ENCODE measurements at places on chromosomes 16 and 17.

DNA sequence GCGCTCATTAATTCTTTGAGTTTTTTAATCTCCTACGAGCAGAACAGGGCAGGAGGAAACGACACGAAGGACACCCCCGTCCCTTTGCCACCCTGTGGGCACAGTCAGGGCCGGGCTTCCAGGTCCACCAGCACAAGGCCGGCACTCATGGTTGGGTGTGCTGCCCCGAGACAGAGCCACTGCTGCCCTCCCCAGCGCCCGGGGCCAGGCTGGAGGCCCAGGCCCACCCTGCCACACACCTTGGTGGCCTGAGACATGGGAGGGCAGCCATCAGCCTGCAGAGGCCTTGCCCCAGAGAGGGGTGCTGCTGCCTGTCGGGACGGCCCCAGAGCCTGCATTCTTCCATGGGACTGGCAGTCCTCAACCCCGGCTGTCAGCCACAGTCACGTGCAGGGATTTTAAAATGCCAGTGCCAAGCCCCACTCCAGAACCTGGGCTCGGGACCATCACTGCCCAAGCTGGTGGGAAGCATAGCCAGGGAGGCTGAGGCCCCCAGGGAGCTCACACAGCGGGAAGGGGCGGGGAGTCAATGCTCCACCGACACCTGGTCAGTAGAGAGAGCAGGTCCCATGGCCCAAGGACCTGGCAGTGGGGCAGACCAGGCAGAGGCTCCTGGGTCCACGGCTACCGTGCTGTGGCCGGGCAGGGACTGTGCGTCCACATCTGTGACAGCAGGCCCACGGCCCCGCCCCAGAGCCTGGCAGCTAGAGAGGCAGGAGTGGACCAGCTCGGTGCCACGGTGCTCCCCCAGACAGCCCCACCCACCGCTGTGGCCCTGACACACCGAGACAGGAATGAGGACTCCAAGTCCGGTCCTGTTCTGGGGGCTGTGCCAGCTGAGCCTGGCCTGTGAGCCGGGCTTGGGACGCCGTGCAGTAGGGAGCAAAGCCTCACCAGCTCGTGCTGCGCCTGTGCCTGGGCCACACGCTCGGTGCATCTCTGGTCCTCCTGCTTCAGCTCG, 27.5 kb downstream of the CEP131 start:
- DNase-seq, result no peak

DNA sequence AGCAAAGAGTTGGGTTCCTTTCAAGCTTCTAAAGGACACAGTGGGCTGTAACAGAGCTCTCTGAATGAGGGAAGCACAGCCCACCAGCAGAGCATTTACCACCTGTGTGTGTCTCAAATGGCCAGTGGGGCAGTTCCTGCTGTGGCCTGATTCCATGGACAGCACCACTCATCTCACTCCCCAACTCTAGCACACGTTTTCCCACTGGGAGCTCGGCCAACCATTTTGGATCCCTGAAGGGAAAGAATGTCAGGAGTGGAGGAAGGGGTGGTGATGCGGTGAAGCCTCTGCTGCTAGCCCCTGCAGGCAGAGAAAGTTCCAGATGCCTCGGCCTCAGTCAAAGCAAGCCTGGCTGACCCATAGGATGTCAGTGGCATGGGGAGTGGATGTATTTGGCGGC, 86.6 kb downstream of the PLXDC1 start:
- no peak for DNase-seq

GRCh38 chr17:46851029-46851741, at the start of gene WNT9B:
TSS of gene WNT9B (plus strand) at chr17:46851583. CDS start at chr17:46851639, 56 bp downstream.
- DNase-seq, result no peak

- peak; percentile 38 for DNase-seq
These were observed 31.2 kb downstream of the CTU2 start for GRCh38 chr16:88737298-88738150.

DNA sequence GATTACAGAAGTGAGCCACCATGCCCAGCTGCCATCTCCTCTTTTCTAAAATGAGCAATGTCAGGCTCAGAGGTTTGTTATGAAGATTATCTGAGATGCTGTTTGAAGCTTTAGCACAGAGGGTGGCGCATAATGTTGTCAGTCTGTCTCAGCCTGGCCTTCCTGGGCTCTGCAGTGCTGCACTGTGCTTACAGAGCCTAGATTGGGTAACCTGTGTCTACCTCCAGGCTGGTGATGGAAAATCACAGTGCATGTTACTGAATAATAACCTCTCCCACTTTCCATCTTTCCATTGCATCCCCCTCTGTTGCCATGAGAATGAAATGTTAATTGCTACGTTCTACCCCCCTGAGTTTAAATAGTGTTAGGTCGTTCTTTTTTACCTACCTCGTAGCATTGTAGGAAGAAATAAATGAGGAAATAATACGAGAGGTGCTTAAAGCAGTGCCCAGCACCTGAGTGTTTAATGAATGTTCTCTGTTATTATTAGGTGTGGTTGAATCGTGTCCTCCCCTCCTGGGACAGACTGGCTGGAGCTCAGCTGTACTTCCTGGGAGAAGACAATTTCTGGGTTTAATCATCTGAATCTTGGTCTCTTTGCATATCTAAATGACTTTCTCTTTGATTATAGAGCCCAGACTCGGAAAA, 6.2 kb downstream of the LDAF1 start:
- no peak for DNase-seq

GRCh38 chr17:31392856-31393748, 1.6 kb downstream of the RAB11FIP4 start:
- DNase-seq, result peak; percentile 67

GRCh38 chr17:16987830-16988601, 16.1 kb upstream of the TNFRSF13B start:
- DNase-seq, result peak; percentile 54

GRCh38 chr17:60579551-60579950, 20.4 kb upstream of the PPM1D start:
- DNase-seq, result no peak

DNA sequence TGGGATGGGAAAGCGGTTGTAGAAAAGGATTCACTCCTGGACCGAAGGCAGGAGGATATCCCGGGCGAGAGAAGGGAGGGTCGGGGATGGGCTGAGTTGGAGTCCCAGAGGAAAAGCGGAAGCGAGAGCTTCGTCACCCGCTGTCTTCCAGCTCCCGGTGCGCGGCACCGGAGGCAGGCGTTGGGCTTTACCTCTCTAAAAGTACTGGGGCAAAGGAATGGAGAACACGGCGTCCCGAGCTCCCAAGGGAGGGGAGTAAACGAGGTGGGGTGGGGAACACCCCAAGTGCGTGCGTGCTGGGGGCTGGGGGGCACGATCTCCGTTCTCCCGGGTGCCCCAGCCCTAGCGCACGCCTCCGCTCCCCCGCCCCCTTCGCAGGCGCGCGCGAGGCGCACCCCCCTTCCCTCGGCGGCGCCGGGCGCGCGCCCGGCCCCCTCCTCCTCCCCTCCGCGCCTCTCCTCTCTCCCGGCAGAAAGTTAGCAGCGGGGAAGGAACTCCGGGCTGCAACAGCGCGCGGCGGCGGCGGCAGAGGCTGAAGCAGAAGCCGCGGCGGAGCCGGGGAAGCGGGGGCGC, at the start of gene HS3ST4:
TSS of gene HS3ST4 (plus strand) at position 441 of the 573 bp plus-strand sequence.
- no peak for DNase-seq

DNA sequence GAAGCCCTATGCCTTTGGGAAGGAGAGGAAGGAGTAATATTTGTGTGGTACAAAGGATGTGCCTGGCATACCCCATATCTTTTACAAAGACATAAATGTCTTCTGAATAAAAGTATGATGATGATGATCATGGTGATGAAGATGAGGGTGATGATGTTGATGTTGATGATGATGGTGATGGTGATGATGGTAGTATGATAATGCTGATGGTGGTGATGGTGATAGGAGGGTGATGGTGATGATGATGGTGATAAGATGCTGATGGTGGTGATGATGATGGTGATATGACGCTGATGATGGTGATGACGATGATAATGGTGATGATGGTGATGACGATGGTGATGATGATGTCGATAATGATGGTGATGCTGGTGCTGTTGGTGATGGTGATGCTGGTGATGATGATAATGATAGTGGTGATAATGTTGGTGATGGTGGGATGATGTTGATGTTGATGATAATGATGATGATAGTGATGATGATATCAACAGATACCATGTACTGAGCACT, 684.2 kb downstream of the WWOX start:
- DNase-seq, result no peak

GRCh38 chr17:15440347-15440746, 27.1 kb downstream of the CDRT4 start:
- no peak for DNase-seq

DNA sequence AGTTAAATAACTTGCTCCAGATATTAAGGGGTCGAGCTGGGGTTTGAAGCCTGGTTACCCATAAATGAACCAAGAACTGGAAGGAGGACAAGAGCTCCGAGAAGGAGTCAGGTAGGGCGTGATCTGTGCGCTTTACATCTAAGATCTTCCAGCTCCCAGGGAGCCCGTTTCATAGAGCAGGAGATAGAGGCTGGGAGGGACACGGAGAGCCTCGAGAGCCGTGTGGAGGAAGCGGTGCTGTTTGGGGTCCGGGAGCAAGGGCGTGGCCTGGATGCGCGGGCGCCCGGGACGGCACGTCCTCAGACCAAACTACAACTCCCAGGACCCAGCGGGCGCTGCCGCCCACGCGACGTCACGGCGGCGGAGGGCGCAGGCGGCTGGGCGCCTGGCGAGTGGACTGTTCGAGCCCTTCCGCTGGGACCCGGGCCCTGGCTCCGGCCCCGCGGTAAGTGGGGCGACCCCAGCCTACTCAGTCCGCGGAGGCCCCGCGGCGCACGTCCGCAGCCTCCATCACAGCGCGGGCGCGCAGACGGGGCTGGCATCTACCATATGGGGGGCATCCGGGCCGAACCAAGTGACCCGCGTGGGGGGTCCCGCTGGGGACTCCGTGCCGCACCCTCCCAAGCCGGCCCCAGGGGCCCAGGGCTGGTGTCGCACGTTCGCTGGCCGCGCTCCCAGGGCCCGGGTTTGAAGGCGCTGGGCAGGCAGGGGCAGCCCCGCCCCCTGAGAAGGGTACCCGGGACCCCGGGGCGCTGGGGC, at the start of gene BCKDK:
TSS of gene BCKDK (plus strand) at position 352 of the 759 bp plus-strand sequence. CDS start 838 bp downstream, outside the sequence.
- peak; percentile 64 for DNase-seq

DNA sequence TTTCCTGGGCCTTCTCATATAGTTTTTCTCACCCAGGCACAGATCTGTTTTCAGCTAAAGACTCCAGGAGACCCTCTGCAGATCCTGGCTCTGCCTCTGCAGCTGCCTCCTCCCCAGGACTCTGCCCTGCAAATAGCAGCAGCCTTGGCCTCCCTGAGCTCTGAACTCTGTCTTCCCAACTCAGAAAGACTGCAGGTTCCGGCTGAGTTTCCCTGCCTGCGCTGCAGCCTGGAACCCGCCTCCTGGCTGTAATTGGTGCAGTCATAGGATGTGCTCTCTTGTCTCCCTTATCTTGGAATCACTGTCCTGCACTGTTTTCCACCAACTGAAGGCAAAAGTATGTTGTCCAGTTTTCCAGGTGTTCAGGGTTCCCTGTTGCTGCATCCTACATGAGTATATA, 14.3 kb upstream of the DNASE1 start:
- no peak for DNase-seq

DNA sequence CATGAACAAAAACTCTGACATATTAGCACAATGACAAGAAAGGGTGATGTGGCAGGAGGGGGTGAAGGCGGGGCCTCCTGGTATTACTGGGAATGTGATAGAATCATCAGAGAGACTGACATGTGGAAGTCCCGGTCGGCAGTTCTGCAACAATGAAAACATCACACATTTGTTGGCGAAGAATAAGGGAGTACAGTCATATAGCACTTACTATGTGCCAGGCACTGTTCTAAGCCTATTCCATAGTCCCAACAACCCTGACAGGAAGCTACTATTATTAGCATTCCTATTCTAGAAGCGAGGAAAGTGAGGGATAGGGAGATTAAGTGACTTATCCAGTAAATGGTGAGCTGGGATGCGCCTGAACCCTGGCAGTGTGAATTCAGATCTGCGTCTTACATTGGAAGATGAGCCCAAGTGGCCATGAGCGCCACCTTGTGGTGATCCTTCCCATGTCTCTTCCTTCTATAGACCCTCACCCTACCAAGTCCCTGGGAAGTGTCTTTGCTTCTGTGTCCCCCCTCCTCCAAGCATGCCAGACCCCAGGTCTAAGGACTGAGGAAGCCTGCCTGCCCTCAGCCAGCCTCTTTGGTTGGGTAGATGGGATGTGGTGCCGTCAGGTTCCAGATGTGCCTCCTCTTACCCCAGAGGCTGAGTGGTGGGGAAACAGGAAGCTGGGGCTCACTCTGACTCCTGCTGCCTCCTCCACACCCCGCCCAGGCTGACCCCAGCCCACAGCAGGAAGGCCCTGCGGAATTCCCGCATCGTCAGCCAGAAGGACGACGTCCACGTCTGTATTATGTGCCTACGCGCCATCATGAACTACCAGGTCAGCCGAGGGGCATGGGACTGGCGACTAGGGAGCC, 14.0 kb downstream of the FMNL1 start:
- no peak for DNase-seq

- DNase-seq, result no peak
These were observed 99.6 kb downstream of the SKAP1 start for GRCh38 chr17:48330421-48330820.

DNA sequence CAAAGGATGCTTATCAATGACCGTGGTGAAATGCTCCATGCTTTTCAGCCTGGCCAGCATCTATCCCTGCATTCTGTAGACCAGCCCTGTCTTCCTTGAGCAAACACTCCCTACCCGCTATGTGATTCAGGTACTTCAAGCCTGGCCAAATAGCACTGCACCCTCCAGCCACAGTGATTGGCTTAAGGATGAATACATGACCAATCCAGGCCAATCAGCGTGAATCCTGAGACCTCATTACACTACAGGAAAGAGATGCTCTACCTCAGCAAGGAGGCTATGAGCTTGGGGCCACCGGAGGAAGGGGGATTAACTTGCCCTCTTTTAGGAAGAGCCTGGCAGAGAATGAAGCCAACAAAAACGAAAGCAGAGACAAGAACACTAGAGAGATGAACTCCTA, 162.5 kb downstream of the ZNF423 start:
- no peak for DNase-seq
